Left kidney (tissue), 8 donors: ENCODE measurements at places on chromosomes 7 and 10. TPM values are rescaled to one million over a fixed set of nuclear protein-coding genes. Genes with fewer than 3 reads are reported as not detected.
A peak's percentile ranks its signal among the peaks of the same experiment; 100 is the strongest.

DNA sequence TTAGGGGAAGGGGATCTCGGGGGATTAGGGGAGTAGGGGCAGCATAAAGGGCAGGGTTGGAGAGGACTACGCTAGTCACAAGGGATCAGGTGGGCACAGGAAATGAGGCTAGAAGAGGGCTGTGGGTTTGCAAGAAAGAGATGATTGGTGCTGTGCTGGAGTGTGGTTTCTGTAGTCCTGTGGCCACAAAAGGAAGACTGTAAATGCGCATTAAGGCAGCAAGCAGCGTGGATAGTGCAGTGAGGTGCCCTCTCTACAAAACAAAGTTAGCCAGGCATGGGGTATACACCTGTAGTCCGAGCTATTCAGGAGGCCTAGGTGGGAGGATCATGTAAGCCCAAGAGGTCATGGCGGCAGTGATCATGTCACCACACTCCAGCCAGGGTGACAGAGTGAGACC lies 212.1 kb downstream of the MLLT10 start:
- DNase-seq: no peak

DNA sequence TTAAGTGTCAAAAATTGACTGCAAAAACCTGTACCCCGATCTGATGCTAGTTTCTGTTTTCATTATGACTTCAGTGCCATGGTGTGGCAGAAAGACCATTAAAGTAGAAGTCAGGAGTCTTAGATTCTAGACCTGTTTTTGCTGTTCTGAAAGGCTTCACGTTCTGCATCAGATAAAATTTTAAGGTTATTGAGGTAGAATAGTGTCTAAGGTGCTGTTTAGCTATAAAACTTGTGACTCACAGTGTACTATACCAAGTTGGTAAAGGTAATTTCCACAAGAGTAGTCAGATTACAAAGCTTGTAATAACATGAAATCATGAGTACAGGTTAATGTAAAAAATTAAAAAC lies 38.6 kb downstream of the ZNRF2 start:
- DNase-seq: no peak

DNA sequence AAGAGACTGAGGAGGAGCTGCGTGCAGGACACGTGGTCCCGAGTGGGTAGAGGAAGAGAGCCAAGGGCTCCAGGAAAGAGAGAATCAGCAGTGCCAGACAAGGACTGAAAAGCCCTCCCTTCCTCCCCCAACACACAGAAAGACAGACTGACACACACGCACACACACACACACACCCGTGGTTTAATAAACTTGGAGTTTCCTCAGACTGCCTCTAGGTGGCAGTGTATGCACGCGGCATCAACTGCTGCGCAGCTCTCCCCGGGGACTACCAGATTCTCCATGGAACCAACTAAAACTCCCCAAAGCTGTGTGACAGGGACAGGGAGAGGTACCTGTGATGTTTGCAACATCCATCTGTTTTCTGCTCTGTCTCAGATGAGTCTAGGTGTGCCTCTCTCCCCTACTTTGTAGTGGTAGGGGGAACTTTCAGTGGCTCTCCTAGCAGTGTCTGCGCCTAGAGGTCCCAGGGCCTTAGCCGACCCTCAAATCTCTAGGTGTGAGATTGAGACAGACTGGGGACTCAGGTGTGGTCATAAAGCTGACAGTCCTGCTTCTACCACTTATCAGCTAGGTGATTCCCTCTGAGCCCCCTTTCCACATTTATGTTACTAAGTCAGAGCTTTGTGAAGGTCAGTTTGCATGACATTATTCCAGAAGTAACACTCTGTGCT lies 9.3 kb upstream of the TSPAN14 start:
- DNase-seq: no peak

- DNase-seq: no peak
Measured at GRCh38 chr10:3636356-3637181, 148.4 kb downstream of the KLF6 start.

DNA sequence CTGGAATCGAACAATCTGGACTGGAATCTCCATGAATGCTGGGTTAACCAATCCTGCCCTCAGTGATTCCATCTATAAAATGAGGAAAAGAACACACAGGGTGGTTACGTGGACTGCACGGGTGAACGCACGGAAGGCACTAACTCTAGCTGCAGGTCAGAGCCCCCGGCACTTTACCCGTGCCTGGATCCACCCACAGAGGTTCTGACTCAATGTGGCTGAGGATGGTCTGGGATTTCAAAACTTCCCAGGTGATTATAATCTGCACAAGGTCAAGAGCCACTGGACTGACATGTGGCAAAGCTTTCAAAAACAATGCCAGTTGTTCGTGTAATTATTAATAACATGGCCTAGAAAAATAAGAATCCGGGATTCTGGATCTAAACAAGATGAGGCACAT lies 29.2 kb downstream of the KIAA1549 start:
- no peak for DNase-seq

Gene PDE6C
- 2.2 TPM for polyA plus RNA-seq

Gene MBL2
- not detected for polyA plus RNA-seq

GRCh38 chr10:19815731-19816410 lies 361 bp upstream of the PLXDC2 start:
- peak; percentile 81 for DNase-seq

GRCh38 chr10:8962249-8962648 lies 907.8 kb downstream of the GATA3 start:
- no peak for DNase-seq

Gene SORCS1
- polyA plus RNA-seq: 18.3 TPM
